Activated T-cell treated with anti-CD3 and anti-CD28 coated beads for 24 hours (primary cell): ENCODE measurements at places on chromosomes 1 and 21.

DNA sequence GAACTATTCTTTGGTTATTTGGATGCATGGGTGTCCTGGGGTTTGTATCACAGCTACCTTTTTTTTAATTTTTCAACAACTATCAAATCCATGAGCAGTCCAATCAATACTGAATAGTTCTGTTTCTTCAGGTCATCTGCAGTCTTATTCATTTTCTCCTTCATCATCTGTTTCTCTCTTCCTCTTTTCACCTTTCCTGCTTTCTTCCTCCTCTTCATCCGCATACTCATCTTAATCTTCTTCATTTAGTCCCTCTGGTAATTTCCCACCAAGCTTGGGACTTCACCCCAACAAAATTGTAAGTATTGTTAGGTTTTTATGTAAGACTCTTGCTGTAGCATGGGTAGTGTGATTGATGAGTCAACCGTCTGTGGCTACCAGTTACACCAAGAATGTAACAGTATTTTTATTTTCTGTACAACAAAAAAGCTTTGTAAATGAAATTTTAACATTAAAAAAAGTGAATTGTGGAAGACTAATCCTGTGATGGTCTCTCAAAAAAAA is 184.1 kb upstream of the RNPC3 start:
- DNase-seq = no peak

DNA sequence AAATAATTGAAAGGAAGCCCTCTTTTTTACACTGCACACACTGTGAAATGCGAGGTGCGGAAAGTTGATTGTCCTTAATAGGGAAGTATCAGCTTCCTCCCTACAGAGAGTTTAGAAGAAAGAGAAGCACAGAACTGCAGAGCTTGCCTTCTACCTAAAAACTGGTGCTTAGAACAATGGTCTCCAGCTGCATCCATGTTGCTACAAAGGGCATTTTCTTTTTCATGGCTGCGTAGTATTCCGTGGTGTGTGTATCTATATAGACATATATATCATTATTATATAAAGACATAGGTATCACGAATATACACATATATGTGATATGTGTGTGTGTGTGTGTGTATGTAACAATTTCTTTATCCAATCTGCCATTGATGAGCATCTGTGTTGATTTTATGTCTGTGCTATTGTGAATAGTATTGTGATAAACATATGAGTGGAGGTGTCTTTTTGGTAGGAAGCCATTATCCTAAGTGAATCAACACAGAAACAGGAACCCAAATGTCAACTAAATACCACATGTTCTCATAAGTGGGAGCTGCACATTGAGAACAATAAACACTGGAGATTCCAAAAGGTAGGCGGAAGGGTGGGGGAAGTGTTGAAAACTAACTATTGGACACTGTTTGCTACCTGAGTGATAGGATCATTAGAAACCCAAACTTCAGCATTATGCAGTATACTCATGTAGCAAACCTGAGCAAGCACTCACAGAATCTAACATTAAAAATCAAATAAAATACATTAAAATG is 290.0 kb upstream of the RUNX1 start:
- DNase-seq = no peak

DNA sequence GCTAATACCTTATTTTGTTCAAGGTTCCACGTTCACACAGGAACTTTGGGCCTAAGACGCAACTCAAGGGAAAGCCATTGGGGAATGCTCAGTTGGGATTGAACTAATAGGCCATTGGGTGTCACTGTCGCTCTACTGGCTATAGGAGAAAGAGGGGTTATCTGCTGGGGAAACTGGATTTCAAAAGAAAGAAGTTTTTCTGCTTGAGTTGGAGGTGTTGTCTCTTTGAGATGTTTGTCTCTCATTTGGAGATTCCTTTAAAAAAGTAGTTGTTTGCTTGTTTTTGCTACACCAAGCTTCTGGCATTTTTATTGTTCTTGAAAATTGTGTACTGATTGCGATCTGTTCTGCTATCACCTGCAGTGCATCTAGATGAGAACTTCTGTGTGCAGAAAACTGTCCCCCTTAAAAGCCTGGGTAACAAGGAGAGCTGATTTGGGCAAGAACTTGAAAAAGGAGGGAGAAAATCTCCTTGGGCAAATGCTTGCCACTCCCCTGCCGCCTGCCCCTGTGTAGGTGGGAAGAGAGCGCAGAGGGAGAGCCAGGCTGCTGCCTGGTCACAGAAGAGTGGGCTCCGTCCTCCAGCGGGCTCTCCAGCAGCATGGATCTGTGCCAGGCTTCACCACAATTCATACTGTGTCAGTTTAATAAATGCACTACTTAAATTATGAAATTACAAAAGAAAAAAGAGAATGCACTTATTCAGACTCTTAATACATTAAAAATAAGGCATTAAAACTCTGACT is 39.9 kb downstream of the PEX14 start:
- DNase-seq = no peak

GRCh38 chr1:116325922-116326321 is 47.1 kb upstream of the ATP1A1 start:
- no peak for DNase-seq

- DNase-seq = no peak
These were observed 234.6 kb upstream of the IRF2BP2 start for GRCh38 chr1:234844479-234845031.

GRCh38 chr1:226616636-226617035 is 68.1 kb downstream of the STUM start:
- no peak for DNase-seq

GRCh38 chr1:94081566-94082344 is 39.2 kb downstream of the ABCA4 start:
- DNase-seq = no peak

GRCh38 chr1:226882631-226883409 is 12.4 kb downstream of the PSEN2 start:
- peak; percentile 23 for DNase-seq

DNA sequence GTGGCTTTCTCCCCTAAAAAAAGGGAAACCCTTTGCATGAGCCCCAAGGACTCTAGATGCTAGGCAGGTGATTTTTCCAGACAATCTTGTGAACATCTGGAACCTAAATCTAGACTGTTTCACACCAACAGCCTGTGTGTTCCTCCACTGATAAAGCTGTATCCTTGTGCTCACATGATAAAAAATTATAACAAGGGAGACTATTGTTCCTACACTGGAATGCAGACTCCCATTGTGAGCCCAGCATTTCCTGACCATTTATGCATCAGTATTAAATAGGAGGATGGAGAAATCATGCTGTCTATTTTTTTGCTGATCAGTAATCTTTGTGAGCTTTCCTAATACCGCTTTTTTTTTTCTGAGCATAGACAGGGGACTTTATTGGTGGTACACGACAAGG is 52.5 kb downstream of the ZNF697 start:
- DNase-seq = no peak

DNA sequence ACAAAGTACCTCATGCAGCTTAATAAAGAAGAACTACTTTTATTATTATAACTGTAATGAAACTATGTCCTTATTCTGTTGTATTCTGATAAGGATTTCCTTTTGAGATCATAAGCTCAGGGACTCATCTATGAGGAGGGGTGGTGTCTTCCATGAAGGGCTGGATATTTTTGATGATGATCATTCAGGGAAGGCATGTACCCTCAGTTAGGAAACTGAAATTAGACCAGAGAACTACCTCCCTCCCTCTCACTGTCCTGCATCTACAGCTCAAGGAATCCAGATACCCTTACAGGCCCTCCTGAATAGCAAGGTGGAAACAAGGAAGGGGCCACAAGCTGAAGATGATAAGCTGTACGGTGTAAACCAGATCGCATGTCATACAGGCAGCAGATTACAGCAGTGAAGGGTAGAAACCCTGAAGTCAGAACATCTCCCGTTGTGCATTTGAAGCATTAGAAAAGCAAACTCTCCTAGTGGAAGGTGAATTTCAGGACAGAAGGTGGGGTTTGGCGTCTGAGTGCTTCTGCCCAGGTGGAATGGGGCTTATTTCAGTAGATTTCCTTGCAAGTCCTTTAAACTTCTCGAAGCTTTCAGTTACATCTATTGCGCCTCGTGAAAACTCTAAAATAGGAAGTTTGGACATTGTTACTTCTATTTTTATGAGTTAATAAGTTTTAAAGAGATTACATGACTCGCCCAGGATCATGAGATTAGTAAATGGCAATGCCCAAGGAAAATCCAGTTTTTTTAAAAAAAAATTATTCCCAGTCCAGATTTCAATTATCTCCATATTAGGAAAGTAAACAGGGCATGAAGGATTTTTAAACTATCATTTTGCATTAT is 101.1 kb upstream of the HNRNPU start:
- no peak for DNase-seq

DNA sequence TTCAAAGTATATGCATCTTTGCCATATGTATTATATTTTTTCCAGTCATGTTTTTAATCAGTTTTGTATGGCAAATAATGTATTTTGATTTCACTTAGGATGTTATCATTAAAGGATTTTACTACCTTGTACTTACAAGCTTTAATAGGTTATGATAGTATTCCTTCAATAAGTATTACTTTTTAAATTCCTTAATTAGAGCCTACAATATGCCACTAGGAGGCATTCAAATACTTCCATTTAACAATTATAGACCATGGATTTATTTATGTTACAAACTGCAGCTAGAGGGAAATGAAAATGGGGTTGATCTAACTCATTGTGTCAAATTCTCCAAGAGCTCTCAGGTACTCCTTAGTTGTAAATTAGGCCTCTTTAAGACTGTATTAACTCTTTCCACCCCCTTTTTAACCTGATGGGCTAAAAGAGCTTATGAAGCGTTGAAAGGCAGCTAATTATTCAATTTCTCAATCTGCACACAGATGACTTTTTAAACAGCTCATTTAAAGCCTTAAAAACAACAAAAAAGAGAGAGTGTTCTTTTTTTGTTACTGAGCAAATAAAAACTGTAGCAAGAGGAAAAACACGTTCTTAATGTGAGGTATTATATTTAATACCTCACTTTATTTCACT is 156.2 kb downstream of the DENND1B start:
- DNase-seq = no peak

GRCh38 chr1:86205741-86206140 is 49.2 kb upstream of the COL24A1 start:
- no peak for DNase-seq

GRCh38 chr1:213973129-213973528 is 14.6 kb upstream of the PROX1 start:
- DNase-seq = no peak

DNA sequence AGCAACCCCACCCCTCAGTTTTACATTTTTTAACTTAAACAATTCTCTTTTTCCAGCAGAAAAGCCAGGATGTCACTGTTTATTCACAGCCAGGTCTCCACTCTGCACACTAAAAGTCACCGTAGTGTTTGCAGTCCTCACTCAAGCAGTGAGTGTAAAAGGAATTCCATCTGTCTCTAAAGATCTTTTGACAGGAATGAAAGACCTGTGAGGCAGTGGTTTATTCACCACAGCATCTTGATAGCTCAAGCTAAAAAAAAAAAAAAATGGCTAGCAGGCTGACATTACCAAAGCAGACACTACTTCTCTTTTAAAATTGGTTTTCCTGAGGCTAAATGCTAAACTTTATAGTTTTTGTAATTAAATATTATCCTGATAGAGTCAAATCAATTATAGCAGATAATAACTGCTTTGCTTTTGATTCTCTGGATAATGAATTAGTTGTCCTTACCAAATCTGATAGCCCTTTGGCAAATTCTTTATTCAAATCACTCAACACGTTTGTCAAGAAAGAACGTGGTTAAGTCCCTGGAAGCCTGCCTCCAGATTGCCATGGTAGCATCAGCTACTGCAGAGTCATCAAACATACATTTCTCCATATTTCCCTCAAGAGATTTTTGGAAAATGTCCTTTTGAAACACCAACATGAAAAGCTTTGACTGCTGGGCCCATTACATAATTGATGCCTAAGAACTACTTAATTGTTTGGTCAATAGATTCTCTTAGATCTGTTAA is 22.2 kb upstream of the SLC5A9 start:
- DNase-seq = no peak

- DNase-seq = no peak
These were observed 27.7 kb downstream of the MYOG start for GRCh38 chr1:203057911-203058675.

GRCh38 chr1:41542196-41542930 is 57.9 kb upstream of the EDN2 start:
- no peak for DNase-seq

DNA sequence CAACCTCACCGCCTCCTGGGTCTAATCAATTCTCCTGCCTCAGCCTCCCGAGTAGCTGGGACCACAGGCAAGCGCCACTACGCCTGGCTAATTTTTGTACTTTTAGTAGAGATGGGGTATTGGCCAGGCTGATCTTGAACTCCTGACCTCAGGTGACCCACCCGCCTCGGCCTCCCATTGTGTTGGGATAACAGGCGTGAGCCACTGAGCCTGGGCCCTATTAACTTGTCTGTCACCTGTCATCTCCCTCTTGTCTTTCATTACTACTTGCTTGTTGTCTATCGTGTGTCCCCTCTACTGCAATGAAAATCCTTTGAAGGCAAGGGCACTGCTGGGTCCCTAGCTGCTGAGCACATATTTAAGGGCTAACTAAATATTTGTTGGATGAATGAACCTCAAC is 3.4 kb downstream of the UQCRHL start:
- no peak for DNase-seq

DNA sequence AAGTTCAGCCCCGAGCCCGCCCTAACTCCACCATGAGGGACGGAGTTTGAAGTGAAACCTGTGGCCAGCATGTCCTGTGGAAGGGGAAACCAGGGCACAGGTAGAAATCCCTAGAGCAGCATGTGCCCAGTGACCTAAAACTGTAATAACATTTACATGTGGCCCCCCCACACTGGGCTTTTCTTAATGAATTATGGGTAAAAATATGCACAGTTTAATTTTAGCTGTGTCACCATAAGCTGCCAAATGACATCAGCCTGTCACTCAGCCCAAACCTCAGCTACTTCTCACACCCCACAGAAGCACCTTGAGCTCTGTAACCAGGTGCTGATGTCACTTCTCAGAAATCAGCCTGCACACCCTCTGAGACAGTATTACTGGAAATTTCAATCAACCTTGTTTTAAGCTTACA is 50.0 kb upstream of the SLC19A1 start:
- DNase-seq = peak; percentile 69

DNA sequence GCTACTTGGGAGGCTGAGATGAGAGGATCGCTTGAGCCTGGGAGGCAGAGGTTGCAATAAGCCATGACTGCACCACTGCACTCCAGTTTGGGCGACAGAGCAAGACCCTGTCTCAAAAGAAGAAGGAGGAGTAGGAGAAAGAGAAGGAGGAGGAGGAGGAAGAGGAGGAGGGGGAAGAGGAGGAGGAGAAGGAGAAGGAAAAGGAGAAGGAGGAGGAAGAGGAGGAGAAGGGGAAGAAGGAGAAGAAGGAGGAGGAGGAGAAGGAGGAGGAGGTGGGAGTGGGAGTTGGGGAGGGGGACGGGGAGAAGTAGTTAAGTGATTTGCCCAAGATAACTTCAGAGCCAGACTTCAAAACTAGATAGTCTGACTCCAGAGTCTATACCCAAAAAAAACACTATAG is 55.5 kb upstream of the FOXD3 start:
- DNase-seq = no peak

DNA sequence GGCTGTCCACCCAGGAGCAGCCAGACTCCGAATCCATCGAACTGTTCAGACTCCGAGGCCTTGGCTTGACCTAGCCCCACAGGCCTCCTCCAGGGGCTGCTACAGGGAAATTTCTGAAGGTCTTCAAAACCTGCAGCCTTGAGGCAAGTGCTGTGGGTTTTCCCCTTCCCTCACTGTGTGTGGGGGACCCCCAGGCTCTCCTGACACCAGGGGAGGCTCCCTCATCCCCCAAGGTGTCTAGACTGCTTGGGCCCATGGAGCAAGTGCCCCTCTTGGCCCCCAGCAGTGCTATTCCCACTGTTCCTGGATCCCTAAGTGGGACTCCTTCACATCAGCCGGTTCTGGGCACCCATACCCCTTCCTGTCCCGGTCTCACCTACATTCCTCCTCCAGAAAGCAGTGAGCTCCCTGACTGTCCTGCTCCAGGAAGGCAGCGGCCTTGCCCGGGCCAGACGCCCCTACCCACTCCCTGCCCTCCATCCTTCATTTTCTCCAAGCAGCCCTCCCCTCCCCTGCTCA is 814 bp downstream of the PAQR7 start:
- no peak for DNase-seq
